ENCODE measurements at places on chromosomes 7 and 10.

DNA sequence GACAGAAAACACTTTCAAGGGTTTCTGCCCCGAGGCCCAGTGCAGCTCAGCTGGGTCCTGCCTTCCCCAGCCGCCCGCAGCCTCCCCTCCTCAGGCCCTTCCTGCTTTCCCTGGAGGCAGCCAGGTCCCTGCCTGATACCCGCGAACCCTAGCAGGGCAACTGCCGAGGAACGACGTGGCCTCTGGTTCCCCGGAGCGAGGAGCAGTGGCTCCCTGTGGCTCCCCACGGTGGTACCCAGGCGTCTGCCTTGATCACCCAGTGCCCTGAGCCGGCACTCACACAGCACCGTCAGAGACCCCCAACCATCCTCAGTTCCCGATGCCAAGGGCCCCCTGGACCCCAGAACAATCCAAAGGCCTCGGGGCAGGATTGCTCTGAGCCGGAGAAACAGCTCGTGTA is 58.3 kb downstream of the CFAP46 start:
- no peak for DNase-seq

DNA sequence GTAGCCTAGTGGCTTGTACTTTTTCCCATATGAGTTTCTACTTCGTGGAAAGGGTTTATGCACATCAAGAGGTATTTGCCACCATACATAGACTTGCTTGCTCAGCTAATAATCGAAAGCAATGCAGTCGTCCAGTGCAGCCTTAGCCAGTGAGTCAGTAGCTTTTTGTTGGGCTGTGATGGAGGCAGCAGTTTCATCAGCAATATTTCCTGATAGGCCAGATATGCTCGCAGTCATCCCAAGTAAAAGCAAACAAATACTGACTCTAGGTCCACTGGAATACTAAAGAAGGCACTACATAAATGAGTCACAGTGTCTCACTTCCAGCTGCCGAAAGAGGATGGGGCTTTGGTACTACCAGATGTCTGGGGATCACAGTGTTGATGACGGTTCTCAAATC is 2.1 kb upstream of the BNIP3 start:
- DNase-seq: no peak

DNA sequence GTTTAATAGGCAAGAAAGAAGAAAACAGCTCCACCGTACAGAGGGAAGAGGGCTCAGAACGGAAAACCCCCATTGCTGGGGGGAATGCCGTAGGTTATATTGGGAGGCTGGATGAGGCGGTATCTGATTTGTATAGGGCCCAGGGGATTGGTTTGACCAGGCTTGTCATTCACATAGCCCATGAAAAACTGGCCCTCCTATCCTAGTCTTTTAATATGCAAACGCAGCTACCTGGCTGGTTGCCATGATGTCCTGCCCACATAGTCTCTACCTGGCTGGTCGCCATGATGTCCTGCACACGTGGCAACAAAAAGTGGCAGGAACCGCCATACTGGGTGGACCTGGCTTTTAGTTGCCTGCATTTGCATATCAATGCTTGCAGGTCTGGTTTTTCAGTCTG is 84.7 kb downstream of the AUTS2 start:
- no peak for DNase-seq

DNA sequence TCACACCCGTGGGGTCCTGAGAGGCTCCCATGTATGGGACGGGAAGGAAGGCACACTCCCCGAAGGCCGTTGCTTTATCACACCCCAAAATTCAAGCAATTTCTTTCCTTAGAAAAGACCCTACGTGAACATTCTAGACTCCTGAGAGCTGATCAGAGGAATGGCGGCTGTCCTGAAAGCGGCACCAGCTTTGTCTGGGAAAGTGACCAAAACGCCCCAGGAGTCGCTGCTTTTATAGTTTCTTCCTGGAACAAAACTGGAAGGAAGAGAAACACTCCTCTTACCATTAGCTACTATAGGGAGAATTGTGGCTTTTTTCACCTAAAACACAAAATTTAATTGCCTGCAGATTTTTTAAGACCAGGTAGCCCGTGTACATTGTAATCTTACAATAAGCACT is 261.8 kb upstream of the RNF32 start:
- DNase-seq: no peak

DNA sequence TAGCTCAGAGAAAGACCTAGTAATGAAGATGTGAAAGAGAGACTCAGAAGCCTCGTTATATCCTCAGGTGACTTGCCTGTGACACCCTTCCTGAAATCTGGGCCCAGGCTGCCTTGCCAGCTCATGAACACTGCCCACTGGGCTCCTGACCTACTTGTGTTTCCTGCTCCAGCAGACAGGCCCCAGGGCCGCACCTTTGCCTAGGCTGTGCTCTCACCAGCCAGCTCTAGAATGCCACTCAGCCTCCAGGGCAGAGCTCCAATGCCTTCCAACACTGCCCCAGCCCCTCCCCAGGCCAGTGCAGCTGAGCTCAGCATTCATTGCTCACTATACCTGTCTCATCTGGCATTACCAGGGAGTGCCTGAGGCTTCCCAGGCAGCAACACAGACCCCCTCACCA is 94.3 kb downstream of the DLG5 start:
- no peak for DNase-seq

- DNase-seq: no peak
Measured at GRCh38 chr7:84790882-84791281, 396.0 kb downstream of the SEMA3D start.

DNA sequence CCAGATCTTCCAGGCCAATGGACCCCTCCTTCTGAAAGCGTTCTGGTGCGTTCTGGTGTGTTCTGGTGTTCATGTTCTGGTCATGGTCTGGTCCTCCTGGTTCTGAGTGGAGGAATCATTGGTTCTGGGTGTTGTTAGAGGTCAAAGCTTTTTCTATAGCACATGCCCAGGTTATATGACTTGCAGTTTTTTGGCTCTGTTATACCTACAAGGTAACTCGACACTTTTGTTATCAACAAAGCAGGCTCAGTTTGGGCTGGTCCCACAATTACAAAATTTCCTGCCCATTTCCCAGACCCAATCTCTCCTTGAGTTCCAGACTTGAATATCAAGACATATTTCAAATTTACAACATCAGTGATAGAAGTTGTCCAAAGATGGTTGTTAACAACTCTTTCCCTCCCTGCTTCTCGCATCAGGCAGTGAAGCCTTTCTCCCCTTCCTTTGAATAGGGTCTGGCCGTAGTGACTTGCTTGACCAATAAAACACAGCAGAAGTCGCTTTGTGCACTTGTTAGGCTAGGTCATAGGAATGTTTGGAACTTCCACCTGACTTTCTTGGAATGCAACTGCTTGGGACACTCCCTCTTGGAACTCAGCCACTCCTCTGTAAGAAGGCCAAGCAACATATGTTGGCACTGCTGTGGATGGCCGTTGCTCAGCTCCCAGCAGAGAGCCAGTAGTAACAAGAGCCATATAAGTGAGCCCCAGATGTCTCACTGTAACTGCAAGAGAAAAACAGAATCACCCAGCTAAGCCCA is 83.1 kb upstream of the STEAP1B start:
- no peak for DNase-seq
